ENCODE measurements at places on chromosomes 1 and 21.

GRCh38 chr21:32410916-32411315 lies 1.6 kb upstream of the EVA1C start:
- DNase-seq: no peak

DNA sequence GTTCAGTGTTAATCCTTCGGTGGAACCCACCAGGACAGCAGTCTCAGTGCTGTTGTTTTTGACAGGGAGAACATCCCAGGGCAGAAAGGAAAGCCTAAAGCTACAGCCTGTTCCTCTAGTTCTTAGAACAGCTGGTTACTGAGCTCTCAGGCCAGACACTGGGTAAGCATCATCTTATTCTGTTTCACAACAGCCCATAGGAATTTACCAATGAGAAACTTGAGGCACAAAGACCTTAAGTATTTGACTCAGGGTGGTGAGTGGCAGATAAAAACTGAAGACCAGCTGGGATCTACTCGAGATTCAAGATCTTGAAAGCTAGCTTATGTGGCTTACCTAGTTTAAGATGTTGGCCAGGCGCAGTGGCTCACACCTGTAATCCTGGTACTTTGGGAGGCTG lies 9.4 kb upstream of the NEK2 start:
- DNase-seq: no peak

- no peak for DNase-seq
Observed at GRCh38 chr1:1437033-1437903, 1.8 kb downstream of the VWA1 start.

DNA sequence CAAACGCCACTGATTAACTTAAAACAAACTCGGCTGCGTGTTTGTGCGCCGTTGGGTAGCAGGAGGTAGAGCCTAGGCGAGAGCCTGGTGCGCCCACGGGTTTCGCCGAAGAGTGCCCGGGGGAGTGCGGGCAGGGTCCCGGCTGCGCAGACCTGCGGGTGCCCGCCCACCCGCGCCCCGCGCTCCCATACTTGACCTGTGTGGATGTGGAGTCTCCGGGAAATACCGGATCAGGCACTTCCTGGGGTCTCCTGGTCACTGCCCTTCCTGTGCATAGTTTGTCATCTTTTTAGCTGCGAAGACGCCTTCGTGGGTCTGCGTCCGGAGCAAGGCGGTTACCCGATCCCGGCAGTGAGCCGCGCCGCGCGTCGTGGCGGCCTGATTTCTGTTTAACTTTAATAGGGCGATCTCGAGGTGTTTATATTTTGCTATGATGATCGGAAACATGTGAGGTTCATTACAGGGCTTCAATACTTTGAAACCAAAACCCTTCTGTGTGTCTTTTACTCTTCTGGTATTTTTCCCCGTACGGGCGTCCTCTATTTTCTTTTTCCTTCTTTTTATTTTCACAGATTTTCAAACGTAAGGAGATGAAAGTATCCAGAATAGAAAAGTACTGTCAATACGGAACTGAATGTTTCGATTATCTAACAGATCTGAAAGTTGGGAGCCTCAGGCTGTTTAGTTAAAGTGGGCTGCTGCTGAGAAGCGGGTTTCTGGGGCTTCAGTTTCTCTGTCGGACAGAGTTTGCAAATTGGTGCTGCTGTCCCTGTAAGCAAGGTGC lies 15.2 kb downstream of the NR5A2 start:
- no peak for DNase-seq

DNA sequence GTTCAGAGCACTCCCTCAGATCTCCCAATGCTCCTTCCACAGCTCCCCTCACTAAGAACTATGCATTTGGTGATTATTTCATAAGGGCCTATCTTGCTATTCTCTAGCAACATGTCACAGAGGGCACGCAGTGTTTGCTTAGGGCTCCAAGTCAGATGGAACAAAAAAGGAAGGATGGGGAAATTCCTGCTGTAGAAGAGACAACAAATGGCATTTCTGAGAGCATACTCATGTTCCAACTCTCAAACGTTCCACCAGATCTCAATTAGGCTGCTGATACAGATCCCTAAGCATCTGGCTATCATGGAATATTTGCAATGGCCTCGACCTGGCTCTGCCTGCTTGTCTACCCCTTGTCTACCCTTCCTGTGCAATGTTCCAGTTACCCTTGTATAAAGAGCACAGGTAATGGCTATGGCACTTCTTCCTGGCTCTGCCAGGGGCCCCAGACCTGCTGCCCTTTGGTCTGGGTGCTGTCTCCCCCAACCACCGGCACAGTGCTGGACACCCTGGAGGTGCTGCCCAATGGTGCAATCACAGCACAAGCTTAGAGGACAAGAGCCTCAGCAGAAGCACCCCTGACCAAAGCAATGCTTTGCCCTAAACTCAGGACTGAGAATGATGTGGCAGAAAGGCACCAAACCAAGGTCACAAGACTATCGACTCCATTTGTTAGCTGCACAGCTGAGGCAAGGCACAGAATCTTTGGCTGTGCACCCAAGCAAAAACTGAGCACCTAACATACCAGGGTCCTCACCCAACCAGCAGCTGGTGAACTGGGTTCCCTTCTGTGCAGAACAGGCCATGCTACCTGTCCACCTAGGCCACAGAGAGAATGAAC lies 3.6 kb downstream of the PARP1 start:
- DNase-seq: no peak

GRCh38 chr1:15701784-15702183 lies 17.7 kb downstream of the PLEKHM2 start:
- DNase-seq: no peak

GRCh38 chr1:117653732-117654492 lies 48.1 kb downstream of the TENT5C start:
- no peak for DNase-seq

DNA sequence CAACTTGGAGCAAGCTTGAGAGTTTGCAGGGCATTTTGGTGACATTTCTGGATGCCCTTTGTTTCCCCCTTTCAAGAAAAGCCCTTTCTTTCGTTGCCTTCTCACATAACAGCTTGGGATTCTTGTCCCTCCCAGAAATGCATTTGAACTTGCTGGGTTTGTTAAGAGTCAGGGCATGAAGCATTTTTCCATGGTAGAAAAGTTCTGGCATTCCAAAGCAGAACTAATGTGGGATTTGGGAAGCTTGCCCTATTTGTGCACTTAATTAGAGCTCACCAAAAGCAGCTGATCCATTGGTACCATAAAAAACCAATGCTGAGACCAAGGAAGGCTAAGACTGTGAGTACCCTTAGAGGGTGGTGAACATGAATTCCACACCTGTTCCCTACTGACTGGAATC lies 99.8 kb upstream of the HOOK1 start:
- no peak for DNase-seq

GRCh38 chr1:8939362-8939995 lies 6.2 kb upstream of the CA6 start:
- DNase-seq: no peak

- no peak for DNase-seq
Observed at GRCh38 chr1:46334030-46334384, 6.6 kb upstream of the NSUN4 start.

DNA sequence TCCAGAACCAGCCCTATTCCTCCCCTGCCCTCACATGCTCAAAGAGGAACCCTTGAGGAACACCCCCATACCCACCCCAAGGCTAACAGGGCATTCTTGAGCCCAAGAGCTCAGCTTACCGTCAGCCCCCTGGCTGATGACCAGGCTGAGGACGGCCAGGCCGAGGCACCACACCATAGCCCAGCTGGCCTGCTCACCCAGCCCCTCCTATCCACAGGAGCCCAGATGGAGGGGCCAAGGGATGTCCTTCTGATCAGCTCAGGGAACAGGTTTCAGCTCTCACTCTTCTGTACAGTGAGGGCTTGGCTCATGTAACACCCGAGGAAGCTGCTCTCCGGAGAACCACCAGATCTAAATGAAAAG lies 2.2 kb downstream of the IGSF9 start:
- no peak for DNase-seq

- DNase-seq: no peak
Observed at GRCh38 chr1:48947761-48948537, 171.3 kb upstream of the BEND5 start.

GRCh38 chr1:28436211-28436769 lies 66.8 kb downstream of the PHACTR4 start:
- no peak for DNase-seq

- DNase-seq: no peak
Observed at GRCh38 chr1:204319462-204319861, 40.3 kb downstream of the PLEKHA6 start.

GRCh38 chr1:207579436-207579799 lies 65.5 kb upstream of the CR1L start:
- no peak for DNase-seq

DNA sequence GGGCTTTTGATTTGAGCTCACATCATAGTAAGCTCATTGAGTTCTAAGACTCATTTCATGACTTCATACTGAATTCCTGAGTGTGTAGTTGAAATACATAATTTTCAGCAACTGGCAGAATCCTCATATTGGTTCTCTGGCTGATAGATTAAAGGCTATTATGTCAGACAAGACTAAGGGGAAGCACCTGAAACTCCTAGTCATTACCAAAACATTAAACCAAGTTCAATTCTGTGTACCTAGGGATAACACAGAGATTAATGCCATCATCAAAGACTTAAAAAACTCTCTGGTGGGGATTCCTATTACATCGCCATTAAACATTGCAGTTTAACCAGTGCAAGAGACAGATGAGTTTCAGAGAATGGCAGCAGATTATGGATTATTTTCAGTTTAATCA lies 339.1 kb downstream of the PTPRC start:
- DNase-seq: no peak

DNA sequence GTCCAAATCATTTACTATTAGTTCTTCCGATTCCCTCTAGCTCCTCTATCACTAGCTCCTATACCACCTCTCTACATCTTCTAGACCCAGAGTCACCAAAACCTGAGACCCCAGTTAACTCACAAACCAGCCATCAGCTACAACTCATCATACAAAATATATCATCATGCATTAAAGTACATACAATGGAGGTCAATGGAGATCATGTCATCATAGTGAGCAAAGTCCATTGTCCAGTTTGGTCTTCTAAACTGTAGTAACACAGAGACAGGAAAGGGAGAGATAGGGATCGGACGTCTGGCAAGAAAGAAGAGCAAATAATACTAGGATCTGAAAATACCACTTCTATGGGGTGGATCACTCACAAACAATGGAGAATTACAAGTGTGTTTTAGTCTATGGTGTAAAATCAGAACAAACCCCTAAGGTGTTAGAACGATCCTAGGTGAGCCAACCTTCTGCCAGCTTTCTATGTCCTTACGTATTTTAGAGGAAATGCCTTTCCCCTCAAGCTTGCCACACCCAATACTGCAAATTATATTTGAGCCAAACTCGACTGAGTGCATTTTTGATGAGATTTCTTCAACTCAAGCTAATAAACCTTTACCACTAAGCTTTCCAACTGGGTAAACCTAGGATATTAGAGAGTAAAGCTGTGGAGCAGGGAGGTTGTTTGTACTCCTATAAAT lies 3.9 kb downstream of the ADIPOR1 start:
- no peak for DNase-seq

DNA sequence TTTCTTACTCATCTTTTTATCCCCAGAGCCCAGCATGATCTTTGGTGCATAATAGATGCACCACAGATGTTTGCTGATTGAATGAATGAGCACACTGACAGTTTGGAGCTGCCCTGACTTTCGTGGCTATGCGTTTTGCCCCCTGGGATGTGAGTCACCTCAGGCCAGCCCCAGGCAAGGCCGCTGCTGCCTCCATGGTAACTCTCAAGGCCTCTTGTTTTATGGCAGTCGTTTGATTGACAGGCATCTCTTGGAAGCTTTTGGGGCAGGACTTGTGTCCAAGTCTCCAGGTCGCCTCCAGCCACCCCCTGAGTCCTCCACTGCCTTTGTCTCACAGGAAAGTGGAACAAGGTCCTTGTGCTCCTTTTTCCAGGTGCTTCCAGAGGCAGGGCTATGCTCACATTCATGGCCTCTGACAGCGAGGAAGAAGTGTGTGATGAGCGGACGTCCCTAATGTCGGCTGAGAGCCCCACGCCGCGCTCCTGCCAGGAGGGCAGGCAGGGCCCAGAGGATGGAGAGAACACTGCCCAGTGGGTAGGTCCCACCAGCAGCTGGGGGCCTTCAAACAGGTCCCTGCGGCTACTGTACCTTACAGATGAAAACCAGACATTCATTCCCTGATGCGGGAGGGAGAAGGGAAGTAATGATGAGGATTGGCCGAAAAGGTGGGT lies 11.2 kb downstream of the PSEN2 start:
- DNase-seq: no peak

- no peak for DNase-seq
Observed at GRCh38 chr1:157806431-157807149, 13.3 kb downstream of the FCRL1 start.

DNA sequence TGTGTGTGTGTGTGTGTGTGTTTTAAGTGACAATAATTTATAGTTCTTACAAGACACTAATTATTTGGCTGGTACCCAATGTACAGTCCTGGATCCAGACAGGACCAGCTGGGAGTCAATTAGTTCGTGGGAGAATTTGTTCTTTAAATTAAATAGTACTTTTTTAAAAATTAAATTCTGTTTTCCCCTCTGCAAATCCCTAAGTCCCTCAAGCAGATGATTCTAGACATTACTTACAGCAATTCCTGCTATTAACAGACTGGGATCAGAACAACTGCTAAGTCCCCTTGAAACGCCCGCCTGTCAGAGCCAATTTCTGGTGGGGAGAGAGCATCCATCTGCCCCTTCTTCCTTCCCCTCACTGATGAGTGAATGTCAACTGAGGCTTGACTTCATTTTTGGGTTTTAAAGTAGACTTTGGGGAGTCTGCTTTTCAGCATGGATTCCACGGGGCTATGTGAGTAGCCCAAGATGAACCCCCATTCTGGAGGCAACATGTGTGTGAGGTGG lies 83.9 kb downstream of the SMYD2 start:
- DNase-seq: no peak

DNA sequence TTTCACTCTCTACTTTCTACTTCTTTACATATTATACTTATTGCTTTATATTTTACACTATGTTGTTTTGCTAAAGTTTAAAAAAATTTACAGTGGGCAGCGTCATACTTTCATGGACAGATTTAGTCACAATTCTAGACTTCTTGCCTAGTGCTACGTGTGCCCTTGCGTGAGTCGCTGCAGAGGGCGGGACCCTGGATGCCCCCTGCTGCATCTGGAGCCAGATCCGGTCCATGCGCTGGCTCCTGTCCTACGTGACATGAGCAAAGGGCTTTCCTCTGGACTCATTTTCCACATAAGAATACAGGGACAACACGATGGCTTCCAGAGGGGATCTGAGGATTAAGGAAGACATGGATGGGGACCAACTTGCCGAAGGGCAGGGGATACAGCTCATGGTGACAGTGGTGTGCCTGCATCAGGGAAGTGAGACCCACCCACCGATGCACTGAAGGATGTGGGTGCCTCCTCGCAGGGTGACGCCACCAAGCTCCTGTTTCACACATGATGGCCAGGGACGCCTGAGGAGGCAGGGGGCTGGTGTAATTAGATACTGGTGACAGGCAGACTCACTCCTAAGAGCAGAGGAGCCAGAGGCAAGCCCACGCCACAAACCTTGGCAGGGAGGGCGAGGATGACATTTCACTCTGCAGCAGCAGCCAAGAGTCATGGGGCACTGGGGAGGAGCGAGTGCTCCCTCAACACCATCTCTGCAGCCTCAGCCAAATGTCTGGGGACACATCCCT lies 86.6 kb downstream of the DMRTB1 start:
- DNase-seq: no peak
